GM06990 (cell line): ENCODE measurements at places on chromosomes 6 and 20.

DNA sequence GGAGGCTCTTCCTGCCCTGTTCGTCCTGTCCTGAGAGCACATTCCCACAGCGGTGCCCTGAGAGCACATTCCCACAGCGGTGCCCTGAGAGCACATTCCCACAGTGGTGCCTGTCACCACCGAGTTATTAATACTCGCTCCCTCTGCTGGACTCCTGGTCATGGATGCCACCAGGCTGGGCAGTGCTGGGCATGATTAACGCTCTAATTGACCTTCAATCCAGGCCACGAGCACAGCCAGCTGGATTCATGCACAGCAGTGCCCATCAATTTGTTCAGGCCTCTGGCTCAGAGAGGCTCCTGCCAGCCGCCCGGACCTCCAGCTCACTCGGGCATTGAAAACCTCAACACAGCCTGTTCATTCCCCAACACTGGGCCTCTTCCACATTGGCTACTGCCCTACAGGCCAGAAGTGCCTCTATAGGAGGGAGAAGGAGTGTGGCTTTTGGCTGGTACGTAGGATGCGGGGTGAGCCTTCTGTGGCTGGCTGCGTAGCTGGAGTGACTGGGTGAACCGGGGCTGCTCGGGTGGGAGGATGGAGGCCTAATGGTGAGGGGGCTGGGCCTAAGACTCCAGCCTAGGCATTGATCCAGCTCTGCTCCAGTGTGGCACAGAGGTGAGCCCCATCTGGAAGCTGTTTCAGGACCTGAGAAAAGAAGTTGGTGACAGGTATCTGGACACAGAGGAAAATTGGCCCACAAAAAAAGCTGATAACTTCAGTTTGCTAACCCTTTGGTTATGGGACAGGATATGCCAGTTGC, 9.3 kb downstream of the IP6K3 start:
- no peak for DNase-seq

GRCh38 chr20:43536817-43537440, 21.9 kb upstream of the SGK2 start:
- DNase-seq: no peak

DNA sequence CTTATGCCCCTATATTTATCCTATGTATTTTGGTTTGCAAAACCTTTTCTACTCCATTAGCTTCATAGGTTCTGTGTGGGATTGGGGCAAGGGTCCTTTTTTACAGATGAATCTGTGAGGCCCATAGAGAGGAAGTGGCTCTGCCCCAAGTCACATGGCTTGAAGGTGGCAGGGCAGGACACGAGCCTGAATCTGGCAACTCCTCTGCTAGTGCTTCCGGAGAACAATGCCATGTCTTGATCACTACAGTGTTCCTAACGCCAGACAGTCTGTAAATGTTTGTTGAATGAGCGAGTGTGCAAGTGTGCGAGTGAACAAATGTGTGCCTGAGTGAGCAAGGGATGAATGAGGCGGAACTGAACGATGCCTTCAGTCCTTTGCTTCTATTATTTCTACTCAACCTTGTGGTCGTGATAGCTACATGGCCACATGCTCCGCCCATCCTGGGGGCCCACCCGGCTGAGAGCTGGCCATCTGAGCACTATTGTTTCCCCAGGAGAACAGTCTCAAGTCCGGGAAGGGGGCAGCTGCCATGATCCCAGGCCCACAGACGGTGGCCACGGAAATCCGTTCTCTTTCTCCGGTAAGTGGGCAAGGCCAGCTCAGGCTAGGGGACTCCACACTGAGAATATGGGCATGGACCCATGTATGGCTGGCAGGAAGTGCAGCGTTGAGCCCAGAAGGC, 17.8 kb upstream of the AAR2 start:
- no peak for DNase-seq

DNA sequence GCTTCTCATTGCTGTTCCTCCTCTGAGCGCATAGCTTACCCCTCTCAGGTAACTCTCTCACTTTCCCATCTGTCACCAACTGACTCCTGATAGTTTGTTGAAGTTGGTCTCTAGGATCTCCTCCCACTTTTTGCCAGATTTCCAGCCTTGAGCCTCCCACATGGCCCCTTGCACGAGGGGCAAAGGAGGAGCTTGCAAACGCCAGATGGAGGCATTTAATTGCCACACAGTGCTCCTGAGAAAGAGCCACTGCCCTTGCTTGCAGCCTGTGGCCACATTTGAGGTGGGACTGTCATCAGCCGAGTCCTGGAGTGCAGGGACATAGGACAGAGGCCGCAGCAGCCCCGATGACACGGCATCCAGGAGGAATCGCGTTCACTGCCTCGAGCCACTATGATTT, 348.7 kb downstream of the SMOC2 start:
- no peak for DNase-seq

DNA sequence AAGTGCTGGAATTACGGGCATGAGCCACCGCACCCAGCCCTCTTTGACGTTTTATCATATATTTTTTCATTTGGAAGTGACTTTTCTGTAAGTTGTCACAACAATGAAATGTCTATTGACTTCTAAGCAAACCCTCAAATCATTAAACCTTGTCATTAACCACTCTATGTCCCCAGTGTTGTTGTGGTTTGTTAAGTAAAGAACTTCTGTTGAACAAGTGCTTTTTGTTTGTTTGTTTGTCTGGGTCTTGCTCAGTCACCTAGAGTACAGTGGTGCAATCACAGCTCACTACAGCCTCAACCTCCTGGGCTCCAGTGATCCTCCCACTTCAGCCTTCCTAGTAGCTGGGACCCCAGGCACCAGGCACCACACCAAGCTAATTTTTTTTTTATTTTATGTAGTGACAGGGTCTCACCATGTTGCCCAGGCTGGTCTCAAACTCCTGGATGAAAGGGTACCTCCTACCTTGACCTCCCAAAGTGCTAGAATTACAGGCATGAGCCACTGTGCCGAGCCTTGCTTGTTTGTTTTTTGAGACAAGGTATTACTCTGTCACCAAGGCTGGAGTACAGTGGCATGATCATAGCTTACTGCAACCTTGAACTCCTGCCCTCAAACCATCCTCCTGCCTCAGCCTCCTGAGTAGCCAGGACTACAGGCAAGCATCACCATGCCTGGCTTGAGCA, 57.6 kb upstream of the LOC128125822 start:
- DNase-seq: no peak

- no peak for DNase-seq
These were observed 195.4 kb downstream of the ANKRD60 start for GRCh38 chr20:58033026-58033536.

GRCh38 chr20:59451066-59451630, 150.7 kb downstream of the EDN3 start:
- DNase-seq: no peak

DNA sequence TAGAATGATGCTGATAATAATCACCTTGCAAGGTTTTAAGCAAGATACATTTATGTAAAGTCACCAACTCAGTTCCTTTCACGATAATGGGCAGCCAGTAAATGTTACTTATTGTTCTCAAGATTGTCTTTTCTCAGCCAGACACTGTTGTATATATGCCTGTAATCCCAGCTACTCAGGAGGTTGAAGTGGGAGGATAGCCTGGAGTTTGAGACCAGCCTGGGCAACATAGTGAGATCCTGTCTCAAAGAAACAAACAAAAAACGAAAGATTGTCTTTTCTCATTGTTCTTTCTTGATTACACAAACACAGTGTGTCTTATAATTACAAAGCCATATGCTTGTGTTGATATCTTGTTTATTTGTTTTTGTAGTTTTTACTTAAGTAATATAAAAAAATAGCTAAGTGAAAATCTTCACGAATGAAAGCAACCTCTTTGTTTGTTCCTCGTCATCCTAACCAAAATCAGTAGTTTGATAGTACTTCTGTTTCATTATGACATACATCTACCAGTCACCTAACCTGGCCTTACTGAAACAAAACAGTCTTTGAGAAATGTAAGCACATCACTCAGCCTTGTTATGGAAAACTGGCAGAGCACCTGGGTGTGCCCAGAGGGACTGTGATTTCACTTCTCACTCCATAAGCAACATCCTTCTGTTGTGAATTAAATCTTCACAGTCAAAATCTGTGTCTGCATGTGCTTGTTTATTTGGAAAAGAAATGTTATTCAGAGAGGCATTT, 436.2 kb upstream of the SOX4 start:
- DNase-seq: peak; percentile 34

DNA sequence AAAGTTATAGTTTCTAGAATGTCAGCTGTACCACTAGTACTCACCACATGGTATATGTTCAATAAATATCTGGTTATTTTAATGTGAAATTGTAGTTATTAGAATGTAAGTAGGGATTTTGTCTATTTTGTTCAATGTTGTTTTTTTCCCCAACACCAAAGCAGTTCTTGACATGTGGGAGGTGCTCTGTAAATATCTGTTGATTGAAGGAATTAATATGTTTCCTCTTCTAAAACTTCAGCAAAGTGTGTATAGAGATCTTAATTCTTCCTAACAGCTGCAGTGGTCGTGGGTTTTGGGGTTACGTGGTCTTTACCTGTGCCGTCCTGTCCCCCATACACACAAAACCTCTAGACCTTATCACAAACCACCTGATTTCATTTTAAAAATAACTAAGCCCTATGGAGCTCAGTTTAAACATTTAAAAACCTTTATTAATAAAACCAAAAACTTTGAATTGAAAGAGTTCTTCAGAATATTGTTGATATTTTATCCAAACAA, 471.9 kb upstream of the SOX4 start:
- DNase-seq: no peak

DNA sequence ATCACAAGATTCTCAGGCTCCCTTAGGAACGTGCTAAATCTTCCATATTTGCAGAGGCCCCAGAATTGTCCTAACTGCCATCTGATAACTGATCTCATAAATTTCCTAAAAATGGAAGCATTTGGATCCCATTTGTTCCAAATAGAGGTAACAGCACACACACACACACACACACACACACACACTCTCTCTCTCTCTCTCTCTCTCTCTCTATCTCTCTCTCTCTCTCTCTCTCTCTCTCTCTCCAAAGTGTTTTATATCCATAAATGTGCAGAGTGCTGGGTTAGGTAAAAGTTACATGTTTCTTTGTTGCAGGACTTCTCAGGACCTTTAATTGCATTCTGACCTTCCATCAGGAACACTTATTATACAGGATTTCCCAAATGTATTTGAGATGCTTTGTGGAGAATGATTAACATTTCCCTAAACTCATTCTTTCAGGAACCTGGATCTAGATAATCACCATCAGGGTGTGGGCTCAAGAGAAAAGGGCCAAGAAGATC, 8.5 kb upstream of the STK38 start:
- no peak for DNase-seq

DNA sequence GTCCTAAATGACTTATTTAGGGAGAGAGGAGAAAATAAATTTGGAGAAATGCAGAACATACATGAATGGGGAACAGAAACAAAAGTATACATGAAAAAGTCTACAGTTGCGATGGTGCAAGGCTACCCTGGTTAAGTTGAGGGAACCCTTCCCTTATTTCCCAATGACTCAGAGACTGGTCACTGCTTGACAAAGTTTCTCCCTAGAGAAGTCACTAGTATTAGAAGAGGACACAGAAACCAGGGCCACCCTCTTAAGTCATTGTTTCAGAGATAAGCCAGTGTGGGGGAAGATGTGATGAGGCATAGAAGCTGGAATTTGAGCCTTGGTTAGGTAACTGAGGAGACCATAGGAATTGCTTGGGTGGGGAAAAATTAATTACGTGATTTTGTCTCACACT, 24.4 kb upstream of the EDN1 start:
- DNase-seq: no peak

- peak; percentile 71 for DNase-seq
These were observed 40.1 kb upstream of the AKIRIN2 start for GRCh38 chr6:87742106-87742505.

DNA sequence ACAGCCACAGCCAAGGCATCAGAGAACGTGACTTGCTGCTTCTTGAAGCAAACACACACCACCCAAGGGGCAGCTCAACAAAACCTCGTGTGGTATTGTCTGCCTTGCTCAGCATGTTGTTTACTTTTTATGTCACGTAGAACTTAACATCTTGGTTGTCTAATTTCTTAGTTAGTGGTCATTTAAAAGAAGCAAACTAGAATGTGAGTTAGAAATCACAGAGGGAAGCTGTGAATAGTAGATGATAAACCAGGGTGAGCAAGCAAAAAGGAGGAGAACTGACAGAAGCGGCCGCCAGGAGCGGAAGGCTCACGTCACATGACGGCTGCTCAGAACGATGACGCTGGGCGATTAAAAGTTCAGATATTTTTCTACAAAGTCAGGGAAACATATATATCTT, 51.5 kb upstream of the KIF25 start:
- no peak for DNase-seq

- no peak for DNase-seq
These were observed 113.4 kb upstream of the SHLD1 start for GRCh38 chr20:5636841-5637240.

- DNase-seq: no peak
These were observed 318.7 kb downstream of the SOX4 start for GRCh38 chr6:21912151-21912832.

GRCh38 chr20:41405436-41405835, 38.8 kb upstream of the EMILIN3 start:
- DNase-seq: no peak

DNA sequence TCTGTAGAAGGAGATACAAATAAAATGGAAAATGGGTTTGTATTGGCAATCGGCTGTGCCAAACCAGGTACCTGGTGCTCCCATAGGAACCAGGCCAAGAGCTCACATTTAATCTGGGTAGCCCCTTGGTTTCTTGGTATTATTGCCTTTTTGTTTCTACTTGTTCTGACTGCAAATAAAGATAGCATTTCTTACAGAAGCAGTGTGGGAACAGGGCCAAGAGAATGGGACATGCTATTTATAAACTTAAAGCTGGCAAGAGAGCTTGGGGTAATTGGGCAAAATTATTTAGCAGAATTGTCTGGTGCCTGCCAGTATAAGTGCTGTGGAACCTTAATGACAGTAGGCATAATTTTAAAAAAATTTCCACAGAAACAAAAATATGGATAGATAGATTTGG, 113.5 kb upstream of the GLP1R start:
- no peak for DNase-seq

DNA sequence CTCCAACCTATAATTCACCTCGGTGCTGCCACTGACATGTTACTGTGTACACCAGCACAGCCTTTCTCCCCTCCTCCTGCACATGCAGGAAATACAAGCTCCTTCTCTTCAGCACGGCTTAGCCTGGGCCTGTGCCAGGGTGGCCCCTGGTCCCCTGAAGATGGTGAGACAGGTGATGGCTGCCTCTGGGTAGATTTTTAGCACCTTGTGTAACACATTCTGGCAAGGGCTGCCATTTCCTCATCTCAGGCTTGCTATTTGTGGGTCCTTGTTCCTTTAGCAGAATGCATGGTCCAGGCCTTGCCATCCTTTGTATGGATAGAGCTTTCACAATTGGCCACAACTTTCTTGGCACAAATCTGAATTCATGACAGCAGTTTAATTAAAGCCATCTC, 151.3 kb downstream of the CDC5L start:
- DNase-seq: no peak

DNA sequence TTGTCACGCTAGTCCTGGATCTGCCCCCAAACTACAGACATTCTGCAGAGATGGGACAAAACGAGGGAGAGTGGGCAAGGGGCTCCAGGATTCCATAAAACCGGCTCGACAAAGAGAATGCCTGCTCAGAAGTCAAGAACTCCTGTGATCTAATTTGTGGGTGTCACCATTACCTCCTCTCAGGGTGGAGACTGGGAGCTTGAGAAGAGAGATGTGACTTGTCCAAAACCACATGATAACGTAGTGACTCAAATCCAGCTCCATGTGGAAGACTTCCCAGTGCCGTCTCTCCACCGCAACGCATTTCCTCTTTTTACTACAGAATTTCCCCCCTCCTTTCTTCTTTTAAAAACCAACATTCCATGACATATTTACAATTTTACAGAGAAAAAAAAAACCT, 44.3 kb downstream of the TRERF1 start:
- DNase-seq: no peak
